Activated CD8-positive, alpha-beta memory T cell treated with anti-CD3 and anti-CD28 coated beads for 24 hours (primary cell): ENCODE measurements at places on chromosomes 6 and 20.

DNA sequence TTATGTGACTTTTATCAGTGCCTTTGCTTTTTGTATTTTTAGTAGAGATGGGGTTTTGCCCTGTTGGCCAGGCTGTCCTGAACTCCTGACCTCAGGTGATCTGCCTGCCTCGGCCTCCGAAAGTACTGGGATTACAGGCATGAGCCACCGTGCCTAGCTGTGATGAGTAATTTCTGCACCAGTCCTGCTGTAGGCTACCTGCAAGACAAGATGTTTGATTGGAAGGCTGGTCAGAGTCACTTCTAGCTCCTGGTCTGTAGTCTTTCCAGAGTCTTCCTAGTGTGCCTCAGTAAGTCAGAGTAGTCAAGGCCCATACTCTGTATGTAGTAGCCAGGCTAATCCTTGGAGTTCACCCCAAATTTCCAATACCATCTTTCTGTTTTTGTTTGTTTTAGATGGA lies 8.9 kb downstream of the TIAM2 start:
- DNase-seq, result no peak

- no peak for DNase-seq
Observed at GRCh38 chr6:10633216-10633615, 61.2 kb downstream of the C6orf52 start.

GRCh38 chr20:53020834-53021233 lies 48.7 kb downstream of the TSHZ2 start:
- no peak for DNase-seq

DNA sequence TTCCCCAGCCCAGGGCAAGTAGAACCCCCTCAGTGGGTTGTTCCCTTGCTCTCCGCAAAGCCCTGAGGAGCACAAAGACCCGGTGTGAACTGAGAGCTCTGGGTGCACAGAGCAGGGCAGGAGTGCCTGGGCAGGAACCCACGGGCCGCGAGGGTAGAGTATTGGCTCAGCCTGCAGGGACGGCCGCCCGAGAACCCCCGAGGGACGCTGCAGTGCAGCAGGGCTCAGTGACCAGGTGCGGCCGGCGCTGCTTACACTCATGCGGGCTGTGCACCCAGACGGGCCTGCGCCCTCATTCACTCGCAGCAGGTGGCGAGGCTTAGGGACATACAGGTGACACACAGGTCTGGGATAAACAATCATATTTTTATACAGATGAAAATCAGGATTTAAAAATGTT lies 51.9 kb upstream of the PDE10A start:
- no peak for DNase-seq

DNA sequence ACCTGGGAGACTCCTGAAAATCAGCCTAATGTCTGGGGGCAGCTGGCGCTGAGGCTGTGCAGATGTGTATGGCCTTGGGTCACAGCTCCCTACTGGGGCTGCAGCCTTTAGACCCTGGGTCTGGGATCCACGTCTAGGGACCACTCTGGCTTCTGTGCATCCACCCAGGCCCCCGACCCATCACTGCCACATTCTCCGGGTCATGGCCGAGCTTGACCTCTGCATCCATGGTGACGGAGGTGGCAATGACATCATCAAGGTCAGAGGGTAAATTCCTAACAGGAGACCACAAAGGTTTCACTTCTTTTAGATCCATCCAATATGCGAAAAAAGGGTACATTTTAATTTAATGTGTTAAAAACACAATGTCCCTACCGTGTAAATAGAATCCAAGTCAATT lies 14.5 kb upstream of the PCMTD2 start:
- no peak for DNase-seq

DNA sequence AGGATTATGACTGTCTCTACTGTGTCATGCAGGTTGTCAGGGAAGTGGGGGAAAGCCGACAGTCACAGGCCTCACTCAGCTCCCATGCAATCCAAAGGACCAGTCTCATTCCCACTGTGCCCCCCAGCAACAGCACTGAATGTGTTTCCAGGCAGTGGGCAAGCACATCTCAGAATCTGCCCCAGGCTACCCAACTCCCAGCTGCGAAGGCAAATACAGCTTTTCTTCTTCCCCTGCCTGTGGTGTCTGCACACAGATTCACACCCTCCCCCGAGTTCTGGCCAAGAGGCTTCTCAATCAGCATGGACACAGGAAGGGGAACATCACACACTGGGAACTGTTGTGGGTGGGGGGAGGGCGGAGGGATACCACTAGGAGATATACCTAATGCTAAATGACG lies 75.3 kb downstream of the SNAP91 start:
- no peak for DNase-seq
